ENCODE measurements at places on chromosomes 5 and 9.

DNA sequence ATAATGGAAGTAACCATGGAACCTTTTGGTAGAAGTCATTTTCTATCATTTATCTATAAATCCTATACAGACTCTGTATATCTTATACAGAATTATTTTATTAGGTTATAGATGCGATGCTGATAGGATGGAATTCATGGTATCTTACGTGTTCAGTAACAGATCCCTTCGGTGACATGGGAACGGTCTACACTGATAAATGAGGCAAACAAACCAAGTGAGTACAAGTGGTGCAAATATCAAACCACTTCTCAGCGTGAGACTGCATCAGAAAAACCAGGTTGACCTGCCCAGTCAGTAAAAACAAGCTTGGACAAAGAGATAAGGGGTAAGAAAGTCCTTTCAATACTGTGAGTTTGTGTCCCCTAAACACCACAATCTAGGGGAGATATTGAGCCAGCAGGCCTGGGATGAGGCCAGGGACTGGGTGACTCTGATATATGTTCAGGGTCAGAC, 215.5 kb downstream of the GAPVD1 start:
- DNase-seq: no peak

DNA sequence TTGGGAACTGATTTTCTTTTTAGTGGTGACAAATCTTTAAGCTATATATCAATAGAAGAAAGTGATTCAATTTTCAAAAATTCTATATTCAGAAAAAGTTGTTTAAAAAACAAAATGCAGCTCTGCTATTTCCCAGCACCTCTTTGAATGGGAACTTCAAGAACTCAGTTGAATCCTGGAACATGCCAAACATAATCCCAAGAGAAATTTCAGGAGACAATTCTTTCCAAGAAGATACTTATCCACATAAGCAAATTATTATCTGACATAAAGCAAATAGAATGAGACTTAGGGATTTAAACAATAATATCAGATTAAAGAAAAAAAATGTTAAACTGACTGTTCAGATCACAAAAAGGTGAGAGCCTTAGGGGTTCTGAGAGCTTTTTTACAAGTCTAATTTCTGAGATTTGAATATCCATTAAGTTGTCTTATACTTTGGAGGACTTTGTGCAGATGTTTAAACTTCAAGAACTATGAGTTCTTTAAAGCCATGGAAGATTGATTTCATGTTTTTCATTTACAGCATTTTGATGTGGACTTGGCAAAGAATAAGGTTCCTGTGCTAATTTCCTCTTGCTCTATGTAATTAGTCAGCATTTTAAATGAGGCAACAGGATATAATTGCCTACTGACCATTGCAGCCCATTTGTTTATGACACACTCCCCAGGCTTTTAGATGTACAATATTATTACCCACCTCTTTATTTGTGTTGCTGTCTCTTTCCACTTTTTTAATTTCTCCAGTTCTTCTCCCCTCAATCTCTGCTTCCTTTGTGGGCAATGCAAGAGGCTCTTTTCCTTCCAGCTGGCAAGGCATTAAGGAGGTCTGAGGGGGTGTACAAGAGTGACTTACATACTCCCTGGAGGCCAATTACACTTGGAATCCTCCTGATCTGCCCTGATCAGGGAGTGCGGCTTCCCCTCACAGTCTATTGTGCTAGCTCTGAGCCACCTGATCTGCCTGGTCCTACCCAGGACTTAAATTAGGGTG, 419.1 kb downstream of the NR2F1-AS1 start:
- no peak for DNase-seq

DNA sequence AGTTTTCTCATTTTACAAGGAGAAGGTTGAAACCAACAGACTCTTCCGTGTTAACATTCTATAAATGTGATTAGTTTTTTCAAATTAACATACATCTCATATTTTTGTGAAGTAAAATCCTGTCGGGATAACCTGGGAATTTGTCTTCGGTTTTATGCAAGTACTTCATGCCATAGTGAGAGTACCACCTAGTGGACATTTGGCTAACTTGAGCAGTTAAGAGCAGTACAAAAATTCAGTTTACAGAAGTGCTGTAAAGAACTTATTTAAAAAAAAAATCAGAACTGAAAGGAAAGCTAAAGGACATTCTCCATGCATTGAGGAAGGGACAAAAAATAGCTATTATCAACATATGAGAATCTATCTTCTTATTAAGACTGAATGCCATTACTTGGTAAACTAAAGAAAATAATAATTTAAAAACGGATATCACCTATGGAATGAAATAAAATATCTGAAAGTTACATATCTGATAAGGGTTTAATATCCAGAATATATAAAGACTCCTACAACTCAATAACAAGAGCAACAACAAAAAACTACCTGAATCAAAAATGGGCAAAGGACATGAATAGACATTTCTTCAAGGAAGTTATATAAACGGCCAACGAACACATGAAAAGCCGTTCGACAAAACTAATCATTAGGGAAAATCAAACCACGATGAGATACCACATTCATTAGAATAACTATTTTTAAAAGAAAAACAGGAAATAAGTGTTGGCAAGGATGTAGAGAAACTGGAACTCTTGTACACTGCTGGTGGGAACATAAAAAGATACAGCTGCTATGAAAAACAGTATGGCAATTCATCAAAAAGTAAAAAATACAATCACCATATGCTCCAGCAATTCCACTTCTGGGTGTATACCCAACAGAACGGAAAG, 117.0 kb upstream of the GNA14 start:
- peak; percentile 44 for DNase-seq

DNA sequence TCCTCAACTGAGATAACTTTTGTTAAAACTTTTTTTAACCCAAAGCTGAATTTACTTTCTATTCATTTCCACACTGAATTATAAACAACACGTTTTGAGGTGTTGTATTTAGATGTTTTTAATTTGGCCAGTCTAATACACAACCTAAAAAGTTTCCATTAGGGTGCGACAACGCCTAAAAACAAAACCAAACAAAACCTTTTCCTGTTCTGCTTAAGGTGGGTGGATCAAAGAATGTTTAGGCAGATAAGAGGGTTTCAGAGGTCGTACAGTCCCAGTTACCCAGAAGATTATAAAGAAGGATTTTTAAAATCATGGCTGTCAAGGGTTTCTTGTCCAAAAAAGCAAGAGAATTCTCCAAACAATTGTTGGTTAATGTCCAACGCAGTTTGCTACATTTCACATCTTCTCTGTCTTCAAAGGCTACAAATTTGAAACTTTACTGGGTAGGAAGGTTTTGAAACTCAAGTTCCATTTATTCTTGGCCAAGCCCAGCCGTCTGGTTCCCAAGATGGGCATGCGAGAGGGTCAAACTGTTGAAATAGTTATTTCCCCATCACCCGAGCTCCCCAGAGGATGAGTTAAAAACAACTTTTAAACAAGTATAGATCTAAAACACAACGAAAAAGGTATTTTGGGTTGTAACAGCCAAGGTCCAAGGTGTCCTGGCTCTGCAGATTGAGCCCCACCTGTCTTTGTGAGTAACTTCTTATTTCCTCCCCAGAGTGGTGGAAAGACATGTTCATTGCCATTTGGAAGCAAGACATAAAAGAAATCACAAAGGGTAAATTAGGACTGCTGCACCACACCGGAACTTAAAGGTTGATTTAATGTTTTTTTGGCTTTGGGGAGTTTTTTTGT, 122.8 kb upstream of the MAP3K1 start:
- no peak for DNase-seq

DNA sequence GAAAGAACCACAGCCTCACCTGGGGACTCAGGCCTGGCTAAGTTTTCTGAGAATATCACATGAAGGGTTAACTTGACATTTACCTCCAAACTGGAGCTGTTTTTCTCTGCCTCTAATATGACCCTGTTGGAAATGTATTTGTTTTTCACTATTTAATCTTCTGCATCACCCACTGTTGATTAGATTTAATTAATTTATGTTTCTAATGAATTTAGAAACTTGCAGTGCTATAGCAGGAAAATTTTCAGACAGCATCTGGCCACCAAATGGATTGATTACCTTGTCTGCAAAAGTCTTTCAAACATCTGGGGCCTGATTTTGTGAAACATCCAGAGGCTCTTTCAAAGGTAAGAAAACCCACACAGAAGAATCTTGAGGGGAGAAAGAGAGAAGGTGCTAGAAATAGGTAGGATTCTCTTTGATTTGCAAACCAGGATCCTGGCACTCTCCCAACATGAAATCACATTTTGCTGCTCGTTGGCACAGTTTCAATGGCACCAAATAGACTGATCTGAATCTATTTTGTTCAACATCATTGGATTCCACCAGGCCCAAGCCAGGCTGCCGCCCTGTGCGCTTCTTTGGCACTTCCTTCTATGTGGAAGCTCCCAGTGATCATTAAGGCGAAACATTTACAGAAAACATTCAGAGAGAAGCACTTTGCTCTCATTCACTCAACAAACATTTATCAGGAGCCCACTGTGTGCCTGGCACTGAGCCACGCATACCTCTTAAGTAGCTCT, 157.3 kb downstream of the PPP2R2B start:
- no peak for DNase-seq

DNA sequence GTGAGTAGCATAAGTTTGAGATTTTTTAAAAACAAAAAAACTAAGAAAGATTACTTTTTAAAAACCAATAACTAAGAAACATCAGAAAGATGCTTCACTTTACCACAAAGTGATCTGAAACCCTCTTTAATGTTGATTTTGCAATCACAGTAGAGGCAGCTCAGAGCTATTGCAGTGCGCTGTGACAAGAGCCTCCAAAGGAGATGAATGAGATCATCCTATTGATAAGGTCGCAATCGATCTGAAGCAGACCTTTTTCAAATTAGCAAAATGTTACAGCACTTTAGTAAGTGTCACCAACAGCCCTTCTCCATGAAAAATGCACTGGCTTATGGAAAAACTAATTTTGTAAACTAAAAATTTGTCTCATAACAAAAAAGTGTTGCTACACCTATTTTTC, 284.6 kb upstream of the EFNA5 start:
- DNase-seq: no peak

- peak; percentile 90 for DNase-seq
Observed at GRCh38 chr9:16335788-16336580, 534.5 kb downstream of the BNC2 start.

GRCh38 chr9:76502746-76503145, 43.8 kb downstream of the GCNT1 start:
- DNase-seq: no peak

DNA sequence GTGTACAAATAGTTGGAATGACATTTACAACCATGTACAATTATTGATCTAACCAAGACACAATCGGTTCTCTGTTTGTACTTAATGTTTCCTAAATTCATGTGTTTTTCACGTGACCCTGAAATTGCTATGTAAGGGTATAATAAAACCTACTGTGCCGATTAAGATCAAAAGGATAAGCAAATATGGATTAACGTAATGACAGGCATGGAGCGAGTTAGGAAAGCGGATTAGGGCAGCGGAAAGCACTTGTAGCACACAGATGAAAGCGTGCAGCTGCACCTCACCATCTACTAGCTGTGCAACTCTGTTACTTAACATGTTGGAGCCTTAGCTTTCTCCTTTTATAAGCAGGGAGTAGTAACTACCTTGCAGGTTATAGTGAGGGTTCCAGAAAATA, 38.3 kb upstream of the ZFYVE16 start:
- no peak for DNase-seq

DNA sequence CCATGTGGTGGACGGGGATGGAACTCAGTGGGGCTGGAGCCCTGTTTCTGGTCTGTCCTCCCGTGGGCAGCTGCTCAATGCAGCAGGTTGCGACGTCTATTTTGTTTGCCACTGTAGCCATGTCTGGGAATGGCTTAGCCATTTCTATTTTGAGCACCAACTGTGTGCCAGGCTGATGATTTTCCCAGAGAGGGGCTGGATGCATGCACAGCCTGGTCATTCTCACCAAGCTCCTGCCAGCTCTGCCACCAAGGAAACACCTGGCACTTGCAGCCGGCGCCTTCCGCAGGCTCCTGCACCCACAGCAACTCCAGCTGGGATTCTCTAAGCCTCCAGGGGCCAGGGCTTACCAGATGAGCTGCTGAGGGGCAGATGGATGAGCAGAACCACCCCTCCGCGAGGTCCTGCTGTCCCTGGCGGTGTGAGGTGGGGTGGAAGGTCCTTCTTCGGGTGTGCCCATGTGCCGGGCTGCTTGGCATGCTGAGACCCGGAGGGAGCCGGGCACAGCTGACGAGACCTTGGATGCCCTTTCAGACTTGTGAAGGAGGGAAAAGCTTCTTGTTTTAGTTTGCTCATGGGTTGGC, 151.2 kb downstream of the RXRA start:
- no peak for DNase-seq

DNA sequence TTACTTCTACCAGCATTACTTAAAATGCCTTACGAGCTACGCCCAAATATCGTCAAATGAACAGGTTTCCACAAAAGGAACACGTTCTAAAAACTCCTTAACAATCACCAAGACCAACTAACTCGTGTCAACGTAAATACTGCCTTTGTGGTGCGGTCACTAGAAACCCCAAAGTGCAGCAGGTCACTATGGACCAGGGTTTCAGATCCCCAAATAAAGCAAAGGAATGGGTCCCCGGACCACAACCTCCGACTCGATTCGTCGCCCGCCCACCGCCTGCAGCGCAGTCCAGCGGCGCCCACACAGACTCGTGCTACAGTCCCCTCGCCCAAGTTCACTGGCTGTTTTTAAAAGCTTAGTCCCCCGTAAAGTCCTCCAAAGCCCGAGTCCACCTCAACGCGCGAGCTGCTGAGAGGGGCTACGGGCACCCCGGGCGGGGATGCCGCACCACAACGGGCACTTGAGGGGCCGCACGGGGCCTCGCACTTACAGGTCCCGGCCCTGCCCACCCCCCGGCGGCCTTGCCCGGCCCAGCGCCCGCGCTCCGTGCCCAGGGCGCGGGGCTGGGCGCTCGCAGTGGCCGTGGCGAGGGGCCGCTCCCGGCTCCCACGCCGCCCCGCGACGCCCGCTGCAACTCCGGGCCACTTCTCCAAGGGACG, 1.1 kb downstream of the NFIB start:
- DNase-seq: peak; percentile 21

GRCh38 chr9:131258698-131259431, 17.4 kb downstream of the FAM78A start:
- no peak for DNase-seq

DNA sequence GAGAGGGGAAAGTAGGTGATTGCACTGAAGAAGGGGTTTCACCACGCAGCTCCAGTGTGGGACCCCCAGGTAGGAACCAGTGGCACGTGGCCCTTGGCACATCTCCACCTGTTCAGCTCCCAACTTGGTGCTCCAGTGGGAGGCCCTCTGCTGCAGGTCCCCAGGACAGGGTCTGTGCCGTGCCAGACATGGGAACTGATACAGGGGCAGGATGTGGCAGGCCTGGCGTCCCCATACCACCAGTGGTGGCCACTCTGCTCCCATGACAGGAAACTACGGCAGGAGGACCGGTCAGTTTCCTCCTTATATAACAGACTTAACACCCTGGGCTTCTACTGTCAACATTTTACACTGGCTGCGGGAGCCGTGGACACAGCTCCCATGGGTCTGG, 67.3 kb downstream of the PSMB7 start:
- no peak for DNase-seq

DNA sequence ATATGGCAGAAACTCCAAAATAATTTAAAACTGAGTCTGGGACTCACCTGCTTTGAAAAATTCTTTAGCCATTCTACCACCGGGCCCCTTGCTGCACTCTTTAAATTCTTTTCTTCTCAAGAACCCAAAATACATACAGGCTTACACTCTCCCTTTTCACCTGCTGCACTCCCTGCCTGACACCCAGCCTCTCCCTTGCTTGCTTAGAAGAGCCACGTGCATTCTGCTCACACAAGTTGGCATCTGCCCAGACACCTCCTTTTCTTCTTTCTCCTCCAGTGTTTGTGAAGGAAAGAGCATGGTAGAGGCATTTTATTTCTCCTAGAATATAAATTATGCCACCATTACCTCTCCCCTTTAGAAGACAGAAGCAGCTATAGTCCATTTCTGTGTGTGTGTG, 39.0 kb upstream of the AOPEP start:
- no peak for DNase-seq
